Astrocyte (in vitro differentiated cells and primary cell): ENCODE measurements at places on chromosomes 6 and 20. TPM values are rescaled to one million over a fixed set of nuclear protein-coding genes. Genes with fewer than 3 reads are reported as not detected.
A peak's percentile ranks its signal among the peaks of the same experiment; 100 is the strongest.

Gene GPR31
- total RNA-seq, result not detected in 2 replicates

Gene PARD6B
- total RNA-seq, result 10.1 and 13.1 TPM in 2 replicates

Gene PRPH2
- not detected in 2 replicates for total RNA-seq

Gene SOX18
- 0.52 and 0.60 TPM in 2 replicates for total RNA-seq

Gene CEP85L
- 16.3 and 19.3 TPM in 2 replicates for total RNA-seq

Gene SYNE1
- total RNA-seq, result 64.0 and 66.5 TPM in 2 replicates

Gene AKAP12
- total RNA-seq, result 76.1 and 115 TPM in 2 replicates

Gene CDSN
- total RNA-seq, result 0.22 and 0.27 TPM in 2 replicates

Gene RAMACL
- 1.2 and 1.3 TPM in 2 replicates for total RNA-seq

Gene SPATA25
- 0.67 and 1.7 TPM in 2 replicates for total RNA-seq

- DNase-seq, result no peak
Measured at GRCh38 chr6:32149932-32150870, 1.5 kb downstream of the PRRT1 start.

DNA sequence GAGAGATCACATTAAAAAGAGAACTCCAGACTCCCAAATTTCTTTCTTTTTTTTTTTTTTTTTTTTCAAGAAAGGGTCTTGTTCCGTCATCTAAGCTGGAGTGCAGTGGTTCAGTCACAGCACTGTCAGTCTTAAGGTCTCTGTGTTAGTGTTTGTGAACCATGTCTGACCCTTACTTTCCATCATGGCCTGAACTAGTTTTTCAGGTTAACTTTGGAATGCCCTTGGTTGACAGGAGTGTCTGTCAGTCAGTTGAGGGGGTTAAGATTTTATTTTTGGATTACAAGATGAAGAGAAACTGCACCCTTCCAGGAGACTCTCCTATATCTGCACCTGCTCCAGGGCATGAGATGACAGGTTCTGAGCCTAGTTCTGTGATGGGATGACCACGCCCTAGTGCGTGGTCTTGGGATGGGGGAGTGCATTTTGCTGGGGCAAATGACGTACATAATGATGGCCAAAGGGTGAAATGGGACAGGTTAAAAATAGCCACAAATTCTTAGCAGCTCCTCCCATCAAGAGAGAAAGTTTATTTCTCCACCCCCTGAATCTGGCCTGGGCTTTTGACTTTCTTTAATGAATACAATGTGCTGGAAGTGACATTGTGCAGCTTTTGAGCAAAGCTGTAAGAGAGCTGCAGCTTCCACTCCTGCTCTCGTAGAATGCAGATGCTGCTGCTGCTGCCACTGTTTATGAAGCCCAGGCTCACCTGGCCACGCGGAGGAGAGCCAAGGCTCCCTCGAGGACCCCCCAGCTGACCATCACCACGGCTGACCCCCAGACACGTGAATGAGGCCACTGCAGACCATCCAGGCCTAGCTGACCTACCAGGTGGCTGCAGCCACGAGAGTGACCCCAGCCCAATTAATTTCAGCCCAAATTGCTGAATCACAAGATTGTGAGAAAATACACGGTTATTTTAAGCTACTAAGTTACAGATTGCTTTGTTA is 29.7 kb upstream of the FAM50B start:
- no peak for DNase-seq

DNA sequence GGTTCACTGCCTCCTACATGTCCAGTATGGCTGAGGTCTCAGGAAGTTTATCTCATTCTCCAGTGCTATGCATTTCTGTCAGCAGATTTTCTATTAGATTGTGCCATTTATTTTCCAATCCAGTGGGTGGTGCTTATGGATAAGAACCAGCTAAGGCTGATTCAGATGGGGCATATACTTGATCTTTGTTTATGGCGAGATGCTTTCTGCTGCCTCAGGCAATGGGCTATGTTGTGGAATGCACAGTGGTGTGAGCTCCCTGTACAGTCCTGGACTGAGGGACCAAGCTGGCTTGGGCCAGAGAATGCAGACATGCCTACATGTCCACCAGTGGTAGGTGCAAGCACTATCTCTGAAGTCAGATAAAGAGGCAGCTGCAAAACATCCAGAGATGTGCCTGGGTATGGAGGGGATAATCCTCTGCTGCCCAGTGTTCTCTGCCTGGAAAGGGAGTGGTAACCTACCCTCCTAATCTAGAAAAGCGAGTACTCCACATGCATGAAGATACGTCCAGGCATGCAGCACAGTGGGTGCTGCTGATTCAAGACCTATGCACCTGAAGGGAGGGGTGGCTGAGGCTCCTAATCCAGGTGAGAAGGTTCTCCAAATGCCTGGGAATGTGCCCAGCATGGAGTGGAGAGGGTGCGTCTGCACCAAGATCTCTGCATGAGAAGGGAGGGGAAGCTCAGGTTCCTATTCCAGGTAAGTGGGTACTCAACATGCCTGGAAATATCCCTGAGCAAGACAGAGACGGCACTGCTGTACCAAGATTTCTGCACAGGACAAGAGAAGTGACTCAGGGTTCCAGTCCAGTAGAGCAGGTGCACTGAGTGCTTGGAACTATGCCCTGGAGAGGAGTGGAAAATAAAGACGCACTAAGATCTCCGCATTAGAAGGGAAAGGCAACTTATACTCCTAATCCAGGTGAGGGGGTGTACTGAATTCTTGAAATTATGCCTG is 9.4 kb downstream of the CST4 start:
- DNase-seq, result no peak

- DNase-seq, result no peak
Measured at GRCh38 chr6:18053555-18054445, 66.4 kb upstream of the KIF13A start.

GRCh38 chr6:139919107-139920026 is 544.9 kb upstream of the CITED2 start:
- DNase-seq, result no peak

GRCh38 chr6:104595311-104595820 is 264.4 kb downstream of the HACE1 start:
- peak; percentile 27 for DNase-seq

GRCh38 chr20:653110-653589 is at the start of gene SRXN1:
TSS of gene SRXN1 (minus strand) at chr20:653200. CDS start at chr20:653185, 15 bp downstream.
- DNase-seq, result peak; percentile 86

DNA sequence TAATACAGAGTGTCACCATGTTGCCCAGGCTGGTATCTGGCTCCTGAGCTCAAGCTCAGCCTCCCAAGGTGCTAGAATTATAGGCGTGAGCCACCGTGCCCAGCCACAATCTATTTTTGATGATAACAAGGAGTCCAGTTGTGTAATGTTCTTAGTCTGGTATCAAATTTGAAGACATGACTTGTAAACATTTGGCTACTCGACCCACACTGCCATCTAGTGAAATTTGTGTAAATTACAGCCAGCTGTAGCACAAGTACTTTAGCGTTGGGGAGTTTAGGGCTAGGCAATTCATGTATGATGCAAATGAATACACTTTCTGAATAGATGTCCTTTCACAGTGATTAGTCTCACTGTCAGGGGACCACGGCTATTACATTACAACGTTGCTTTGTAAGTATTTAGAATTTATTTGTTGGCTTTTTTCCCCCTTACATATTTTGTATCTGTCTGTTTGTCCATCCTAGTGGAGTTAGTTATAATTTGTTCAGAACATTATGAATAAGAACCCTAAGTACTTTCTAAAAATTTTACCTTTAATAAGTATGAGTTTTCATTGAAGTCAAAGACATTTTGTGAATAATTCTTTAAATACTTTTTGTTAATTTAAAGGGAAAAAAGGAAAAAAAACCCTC is 139.7 kb downstream of the PRDM13 start:
- DNase-seq, result peak; percentile 36

GRCh38 chr6:107056796-107057195 is 28.8 kb downstream of the MTRES1 start:
- no peak for DNase-seq

- DNase-seq, result no peak
Measured at GRCh38 chr6:32589596-32590449, at the start of gene HLA-DRB1. TSS of gene HLA-DRB1 (minus strand) at chr6:32589848. CDS start at chr6:32589742, 106 bp downstream.

DNA sequence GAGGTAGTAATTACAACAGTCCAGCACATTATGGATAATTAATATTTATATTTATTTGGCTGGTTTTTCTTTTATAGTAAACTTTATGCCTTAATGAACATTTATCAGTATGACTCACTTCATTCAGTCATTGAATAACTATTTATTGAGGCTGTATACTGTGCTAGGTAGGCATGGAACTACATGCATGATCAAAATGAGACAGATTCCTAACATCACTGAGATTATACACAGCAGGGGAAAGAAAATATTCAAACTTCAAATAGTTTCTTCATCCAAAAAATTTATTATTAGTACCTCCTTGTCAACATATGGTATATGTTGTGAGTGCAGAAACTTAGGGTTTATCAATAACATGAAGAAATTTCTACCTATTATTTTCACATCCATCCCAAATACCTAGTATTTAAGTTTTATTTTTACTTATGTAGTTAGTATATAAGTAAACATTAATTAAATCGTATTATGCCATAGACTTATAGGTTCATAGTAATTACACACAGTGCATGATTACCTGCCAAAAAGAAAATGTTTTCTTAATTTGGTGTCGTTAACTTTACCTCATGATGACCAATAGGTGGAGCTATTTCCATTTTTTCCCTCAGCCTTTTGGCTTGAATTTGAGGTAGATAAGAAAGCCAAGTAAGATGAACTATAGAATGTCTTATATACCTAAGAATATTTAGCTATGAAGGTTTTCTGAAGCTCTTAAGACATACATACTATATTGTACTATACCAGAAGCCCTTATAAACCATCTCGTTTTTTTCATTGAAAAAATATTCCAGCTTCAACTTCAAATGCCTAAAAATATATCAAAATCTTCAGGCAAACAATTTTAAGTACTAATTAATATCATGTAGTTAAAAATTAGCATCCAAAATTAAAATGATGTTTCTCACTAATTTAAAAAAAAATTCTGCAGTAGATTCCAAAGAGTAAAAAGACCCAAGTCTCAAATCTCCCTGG is 12.5 kb upstream of the TMEM30A start:
- DNase-seq, result peak; percentile 42

- no peak for DNase-seq
Measured at GRCh38 chr20:48739395-48740291, 88.2 kb downstream of the PREX1 start.

DNA sequence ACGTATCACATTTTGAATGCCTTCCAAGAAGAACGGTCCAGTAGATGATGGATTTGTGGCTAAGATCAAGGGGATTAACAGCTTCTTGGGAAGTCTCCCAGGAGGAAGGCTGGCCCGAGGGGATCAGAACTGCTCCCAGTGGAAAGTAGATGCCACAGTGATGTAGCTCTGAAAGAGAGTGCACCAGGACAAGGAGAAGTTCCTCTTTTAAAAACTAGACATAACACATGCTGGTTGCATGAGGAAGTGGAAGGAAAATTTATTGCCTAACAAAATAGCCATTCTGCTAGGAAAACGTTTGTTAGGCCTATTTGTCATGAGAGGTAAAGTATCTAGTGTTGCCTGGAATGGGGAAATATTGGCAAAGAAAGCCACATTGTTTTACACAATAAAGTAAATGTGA is 87.8 kb downstream of the CDH26 start:
- peak; percentile 58 for DNase-seq
